ENCODE measurements at places on chromosomes 4 and X.

GRCh38 chr4:25608644-25609043 lies 47.0 kb upstream of the SLC34A2 start:
- no peak for DNase-seq

- no peak for DNase-seq
Observed at GRCh38 chrX:153806999-153807575, 12.6 kb downstream of the SSR4 start.

DNA sequence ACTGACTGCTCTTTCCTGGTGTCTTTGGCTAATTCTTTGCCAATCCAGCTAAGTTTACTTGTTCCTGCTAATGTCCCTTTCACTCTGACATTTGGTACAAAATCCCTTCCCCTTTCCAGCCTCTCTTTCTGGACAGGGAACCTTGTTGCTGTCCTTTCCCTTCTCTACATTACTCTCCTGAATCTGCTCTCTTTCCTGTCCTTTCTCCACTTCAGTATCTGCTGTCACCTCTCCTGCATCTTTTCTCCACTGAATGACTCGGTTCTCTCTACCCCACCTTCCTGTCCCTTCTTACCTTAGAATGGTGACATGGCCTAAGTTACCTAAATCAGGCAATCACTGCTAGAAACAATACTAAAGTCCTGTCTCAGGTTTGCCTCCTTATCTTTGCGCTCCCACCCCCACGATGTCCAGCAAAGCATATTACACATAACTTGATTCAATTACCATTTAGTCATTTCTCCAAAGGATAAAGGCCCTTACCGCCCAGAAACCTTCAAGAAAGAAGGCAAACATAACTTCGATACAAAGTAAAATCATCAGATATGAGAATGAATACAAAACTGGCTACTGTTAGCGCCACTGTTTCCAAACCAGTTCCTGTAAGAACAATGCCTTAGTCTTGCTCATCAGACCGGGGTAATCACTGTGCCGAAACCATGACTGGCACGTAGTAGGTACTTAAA lies 890 bp downstream of the BOD1L1 start:
- DNase-seq = no peak

GRCh38 chrX:12469296-12469695 lies 321.9 kb upstream of the PRPS2 start:
- DNase-seq = no peak

DNA sequence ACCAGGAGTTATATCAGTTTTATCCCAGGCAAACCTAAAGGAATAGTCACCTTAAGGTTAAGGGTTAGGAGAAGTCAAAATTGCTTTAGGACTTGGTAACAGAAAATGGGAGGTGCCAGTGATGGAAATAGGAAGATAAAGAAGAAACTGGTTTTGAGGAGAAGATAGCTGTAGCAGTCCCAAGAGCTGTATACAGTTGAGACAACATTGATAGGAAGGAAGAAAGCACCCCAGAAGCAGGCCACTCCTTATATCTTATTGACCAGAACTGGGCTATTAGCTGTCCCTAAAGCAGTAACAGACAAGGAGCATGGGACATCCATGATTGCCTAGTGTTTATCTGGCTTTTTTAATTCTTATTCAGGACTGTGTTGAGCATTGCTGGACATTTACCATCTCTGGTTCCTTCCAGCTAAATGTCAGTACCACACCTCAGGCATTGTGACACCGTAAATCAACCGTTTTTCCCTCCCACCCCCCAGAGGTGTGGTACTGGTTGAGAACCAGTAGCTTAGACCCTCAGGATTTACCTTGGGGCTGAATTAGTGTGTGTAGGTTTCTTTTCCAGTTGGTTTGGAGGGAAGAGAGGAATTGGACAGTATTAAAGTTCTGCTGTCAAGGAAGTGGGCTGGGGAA lies 2.0 kb upstream of the PGRMC2 start:
- DNase-seq = no peak

DNA sequence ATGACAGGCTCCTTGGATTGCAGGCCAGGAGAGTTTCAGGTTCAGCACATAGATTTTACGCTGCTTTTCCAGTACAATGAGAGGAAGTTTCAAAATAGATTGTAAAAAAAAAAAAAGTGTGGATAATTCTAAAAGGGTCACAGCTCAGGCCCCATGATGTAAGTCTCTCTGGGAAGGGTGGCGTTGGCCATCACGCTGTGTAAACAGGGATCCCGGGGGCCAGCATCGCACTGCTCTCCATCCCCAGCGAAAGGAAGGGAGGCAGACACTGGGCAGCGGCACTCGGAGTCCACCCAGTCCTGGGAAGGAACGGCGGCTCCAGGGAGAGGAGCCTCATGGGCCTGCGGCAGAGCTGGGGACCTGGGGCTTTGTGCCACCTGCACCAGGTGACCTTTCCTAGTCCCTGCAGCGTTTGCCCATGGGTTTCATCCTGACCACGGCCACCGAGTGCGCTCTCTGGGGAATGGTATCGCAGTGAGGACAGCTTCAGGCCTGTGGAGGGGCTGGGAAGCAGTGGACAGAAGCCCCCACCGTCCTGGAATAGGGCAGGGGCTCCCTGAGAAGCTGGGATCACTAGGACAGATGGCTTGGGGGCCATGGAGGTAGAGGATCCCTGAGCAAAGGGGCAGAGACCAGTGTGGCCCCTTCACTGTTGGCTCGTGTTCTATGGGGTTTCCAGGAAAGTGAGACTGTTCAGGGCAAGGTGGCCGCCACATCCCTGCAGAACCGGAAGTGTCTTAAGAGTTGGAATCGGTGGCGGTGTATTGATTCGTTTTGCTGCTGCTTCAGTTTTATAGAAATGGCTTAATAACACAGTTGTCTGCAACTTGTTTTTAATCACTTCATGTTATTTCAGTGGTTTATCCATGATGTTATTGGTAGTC lies 38.9 kb downstream of the RGS12 start:
- no peak for DNase-seq

DNA sequence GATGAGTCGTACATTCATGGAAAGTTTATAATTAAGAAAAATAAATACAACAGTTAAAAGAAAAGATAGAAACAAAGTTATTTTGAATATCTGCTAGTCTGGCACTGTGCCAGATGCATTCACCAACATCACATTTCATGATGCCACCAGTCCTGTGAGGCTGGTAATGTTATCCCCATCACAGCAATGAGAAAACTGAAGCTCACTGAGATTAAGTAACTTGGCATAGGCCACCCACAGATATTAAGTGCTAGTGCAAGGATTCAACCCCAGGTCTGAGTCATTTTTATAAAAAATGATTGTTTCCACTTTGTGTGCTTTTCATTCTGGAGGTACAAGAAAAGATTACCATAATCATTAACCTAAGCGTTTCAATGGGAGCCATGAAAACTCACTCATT lies 65.0 kb upstream of the IL15 start:
- no peak for DNase-seq

GRCh38 chrX:17778997-17779396 lies 41.7 kb downstream of the SCML1 start:
- DNase-seq = no peak

- no peak for DNase-seq
Observed at GRCh38 chrX:134607523-134607922, 50.7 kb downstream of the PLAC1 start.

DNA sequence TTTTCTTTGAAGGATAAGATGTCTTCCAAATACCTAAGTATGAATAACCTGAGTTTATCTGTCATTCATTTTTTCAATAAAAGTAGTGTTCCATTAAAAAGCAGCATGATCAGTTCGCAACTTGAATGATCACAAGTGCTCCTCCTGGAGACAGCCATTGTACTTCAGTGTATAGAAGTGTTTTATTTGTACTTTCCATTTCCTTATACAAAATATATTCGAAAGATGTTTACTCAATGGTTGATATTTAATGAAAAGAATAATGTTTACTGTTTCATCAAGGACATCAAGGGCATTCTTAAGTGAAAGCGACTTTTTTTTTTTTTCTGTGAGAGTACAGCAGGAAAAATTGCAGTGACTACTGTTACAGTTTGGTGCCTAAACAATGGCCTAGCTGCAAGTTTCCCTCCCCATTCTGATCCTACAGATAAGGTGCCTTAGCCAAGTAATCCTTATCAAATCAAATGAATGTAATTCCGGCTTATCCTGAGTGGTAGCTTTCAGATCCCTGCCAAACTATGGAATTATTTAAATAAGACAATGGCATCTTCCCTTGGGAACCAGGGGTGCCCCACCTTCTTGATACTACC lies 69.0 kb upstream of the IL15 start:
- DNase-seq = no peak

- DNase-seq = no peak
Observed at GRCh38 chrX:126342859-126343258, 176.8 kb upstream of the DCAF12L2 start.

DNA sequence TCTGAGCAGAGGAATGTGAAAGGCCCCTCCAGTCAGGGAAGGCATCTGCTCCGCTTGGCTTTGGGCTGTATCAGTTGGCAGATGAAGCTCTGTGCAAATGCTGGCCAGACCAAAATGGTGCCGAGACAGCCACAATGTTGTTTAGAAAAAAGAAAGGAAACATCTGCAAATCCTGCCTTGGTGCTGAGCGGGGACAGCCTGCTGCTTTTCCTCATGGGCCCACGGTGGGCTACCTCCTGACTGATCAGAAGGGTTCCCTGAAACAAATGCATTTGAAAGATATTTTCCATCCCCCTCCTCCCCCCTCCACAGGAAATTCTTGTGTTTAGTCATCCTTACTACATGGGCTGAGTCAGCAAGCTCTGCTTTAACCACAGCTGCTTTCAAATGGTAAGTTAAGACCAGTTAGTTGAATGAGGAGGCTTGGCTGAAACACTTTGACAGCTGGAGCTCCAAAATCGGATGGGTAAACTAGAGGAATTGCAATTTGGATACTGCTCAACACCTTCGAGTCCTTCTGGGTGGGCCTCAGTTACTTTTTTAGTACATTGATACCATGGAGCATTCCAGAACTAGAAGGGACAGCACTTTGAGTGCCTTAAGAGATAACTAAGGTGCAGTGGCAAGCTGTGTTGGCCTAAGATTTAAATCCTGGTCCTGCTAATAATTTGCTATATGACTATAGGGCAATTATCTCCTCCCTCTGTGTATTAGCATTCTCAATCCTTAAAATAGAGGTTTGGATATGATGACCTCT lies 36.0 kb downstream of the PLAC1 start:
- DNase-seq = no peak

DNA sequence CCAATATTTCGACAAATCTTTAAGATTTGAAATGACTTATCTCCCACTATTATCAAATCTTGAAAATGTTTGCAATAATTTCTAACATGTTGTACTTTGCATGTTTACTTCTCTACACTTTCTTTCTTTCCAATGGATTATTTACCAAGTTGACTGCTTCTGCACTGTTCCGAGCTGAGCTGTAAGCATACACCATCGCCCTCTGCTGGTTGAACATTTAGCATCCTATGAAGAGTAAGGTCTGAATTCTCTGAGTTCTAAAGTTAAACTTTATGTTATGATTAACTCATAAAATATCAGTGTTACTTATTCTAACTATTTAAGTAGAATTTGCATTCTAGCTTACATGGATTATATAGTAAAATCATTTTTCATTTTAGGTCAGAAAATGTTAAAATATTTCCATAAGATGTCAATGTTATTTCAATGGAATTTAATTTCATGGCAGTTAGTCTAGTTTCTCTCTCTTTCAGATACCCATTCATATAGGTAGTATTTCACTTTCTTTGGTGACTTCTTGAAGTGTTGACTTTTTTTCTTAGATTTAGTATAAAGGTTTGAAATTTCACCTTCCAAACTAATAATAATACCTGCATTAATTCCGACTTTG lies 137.4 kb downstream of the DKK2 start:
- no peak for DNase-seq

DNA sequence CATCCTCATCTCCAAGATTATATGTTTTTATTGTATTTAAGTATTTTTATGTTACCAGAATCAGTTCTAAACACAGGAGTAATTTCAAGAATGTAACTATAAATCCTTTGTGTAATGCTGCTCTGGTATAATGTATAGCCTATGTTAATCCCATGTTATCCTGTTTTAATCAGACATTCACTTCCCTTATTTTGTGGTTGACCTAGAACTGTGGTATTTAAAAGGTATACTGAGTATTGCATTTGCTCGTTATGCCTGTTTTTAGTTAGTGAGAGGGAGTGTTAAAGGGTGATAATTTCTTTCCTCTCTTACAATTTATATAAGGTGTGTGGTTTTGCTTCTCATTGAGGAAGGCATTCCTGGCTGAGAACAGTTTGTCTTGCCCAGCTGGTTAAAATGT lies 26.2 kb downstream of the MTM1 start:
- no peak for DNase-seq

DNA sequence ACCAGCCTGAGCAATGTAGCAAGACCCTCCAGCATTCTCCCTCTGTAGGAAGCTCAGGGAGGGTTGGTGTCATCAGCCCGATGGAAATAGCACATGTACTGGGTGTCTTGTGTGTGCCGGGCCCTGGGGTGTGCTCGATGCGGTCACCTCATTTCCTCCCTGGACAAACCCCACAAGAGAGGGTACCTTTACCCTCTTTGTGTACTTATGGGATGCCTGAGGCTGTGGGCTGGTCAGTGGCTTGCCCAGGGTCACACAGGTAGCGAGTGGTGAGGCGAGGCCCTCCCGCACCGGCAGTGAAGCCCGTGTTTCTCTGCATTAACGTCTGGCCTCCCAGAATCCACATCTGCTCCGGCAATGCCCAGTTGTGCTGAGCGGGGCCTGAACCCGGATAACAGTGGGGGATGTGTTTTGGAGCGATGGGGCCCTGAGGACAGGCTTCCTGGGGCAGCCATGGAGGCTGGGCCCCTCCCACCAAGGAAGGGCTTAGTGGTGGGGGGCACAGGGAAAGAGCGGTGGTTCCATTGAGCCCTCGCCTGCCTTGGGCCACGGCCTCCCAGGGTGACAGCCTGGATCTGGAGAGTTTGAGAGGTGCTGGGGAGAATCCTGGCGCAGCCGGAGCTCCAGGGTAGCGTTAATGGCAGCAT lies 8.1 kb downstream of the PSAPL1 start:
- DNase-seq = no peak

DNA sequence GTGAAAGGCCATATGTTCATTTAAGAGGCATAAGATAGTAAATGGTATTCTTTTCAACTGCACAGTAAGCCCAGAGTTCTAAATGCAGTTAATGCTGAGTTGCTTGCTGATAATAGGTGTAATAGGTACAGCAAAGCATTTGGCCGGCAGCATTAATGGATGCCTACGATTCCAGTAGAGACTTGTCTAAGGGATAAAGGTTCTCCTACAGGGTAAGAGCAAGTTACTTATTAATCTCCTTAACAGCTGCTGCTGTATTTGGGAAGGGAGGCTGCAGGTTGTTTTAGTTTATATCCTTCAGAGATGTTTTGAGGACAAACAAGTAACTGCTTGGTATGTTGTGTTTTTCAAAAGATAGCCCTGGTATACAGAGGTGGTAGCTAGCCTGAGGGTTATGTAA lies 16.8 kb downstream of the TSPAN7 start:
- DNase-seq = no peak

DNA sequence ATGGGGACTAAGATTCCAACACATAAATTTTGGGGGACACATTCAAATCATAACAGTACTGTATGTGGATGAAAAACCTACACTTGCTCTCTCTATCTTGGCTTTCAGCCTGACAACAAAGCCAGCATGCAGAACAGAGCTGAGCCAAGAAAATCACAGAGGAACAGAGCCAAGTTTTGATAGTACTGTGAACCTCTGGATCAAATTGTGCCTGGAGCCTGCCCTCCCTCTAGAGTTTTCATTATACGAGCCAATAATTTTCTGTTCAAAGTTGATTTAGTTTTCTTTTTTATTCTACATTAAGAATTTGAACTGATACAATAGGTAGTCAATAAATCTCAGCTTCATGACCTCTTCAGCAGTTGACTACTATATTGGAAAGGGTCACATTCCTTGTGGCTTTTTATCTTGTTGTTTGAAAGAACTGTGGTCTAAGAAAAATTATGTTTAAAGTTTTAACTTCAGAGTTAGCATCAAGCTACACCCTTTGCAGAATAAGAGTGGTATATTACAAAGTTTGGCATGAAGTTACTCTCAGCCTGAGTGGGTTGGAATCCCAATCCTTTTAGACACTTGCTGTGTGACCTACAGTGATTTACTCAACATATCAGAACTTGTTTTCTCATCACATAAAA lies 31.1 kb downstream of the GRID2 start:
- DNase-seq = no peak

All from activated CD8-positive, alpha-beta memory T cell treated with anti-CD3 and anti-CD28 coated beads for 1 hour (primary cell).